ENCODE measurements at places on chromosomes 7 and 10. TPM values are rescaled to one million over a fixed set of nuclear protein-coding genes. Genes with fewer than 3 reads are reported as not detected.

GRCh38 chr7:26618898-26619297, 245.5 kb downstream of the SKAP2 start:
- DNase-seq, result no peak

DNA sequence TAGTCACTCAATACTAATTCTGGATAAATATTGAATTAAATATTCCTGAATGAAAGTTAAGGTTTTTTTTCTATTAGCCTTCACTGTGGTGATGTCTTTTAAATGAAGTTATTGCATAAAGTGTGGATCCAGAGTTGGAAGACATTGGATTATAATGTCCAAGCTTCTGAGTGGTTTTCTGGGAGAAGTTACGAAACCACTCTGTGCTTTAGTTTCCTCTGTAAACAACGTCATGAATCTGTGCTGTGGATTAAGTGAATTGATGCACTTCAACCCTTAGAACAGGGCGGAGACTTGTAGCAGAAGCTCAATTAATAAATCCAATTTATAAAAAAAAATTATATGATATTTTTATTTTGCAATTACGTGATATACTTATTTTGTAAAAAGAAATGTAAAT, 271.7 kb downstream of the BICC1 start:
- DNase-seq, result peak; percentile 40

DNA sequence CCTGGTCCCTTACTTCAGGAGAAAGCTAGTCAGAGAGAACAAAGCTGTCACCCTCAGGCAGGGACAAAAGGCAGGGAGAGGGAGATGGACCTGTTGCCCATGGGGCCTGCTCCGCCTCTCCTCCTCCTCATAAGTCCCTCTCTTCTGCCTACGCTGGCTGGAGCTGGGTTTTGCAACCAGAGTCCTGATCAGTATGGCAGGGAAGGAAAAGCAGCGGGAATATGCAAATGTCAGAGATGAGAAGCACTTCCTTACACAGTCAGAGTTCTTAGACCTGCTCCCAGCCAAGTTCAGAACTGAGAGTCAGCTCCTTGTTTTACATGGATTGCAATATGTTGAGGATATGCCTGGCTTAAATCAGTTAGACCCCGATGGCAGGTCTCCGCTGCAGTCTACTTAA, 231.1 kb downstream of the ADAM12 start:
- DNase-seq, result no peak

DNA sequence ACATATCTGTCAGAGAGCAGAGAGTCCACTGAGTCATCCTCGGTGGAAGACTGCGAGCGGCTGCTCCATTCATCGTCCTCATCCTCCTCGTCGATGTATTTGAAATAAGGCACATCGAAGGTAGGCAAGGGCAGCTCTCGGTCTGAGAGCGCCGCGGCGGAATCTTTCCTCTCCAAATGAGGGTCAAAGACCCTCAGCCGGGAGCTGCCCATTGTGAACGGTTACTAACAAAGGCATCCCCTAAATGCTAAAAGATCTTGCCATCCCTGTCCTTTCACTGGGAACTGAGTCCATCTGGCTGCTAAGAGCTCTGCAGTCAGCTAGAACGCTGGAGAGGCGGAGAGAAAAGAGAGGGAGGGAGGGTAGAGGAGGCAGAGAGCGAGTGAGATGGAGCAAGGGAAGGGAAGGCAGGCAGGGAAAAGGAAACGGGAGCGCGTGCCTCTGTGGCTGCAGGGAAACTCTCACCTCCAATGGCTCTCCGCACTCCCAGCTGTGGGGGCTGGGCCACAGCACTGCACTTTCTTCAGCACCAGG, 163.4 kb downstream of the RAPGEF5 start:
- DNase-seq, result no peak

DNA sequence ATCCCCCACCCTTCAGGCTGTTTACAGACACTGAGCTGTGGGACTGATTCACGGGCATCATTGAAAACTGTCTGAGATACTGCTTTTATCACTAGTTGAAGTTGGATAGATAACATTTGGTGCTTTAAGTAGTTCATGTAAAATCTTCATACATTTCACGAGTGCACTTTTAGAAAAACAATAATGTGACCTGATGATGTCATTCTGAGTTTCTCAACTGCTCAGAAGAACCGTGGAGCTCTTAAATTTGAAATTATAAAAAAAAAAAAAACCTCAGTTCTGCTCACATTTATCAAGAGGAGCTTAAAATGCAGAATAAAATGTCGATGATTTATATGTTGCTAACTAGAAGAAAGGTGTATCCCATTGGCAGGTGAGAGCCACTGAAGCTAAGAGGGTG, 81.5 kb downstream of the GALNT11 start:
- DNase-seq, result no peak

DNA sequence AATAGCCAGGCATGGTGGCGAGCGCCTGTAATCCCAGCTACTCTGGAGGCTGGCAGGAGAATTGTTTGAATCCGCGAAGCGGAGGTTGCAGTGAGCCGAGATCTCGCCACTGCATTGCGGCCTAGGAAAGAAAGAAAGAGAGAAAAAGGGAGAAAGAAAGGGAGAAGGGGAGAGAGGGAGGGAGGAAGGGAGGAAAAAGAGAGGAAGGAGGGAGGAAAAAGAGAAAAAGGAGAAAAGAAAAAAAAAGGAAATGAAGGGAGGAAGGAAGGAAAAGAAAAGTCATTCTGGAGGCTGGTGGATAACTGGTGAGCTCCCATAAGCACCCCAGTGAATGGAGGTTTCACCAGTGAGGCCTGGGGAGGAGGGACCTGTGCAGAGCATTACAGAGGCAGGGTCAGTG, 7.6 kb upstream of the OGDHL start:
- DNase-seq, result no peak

DNA sequence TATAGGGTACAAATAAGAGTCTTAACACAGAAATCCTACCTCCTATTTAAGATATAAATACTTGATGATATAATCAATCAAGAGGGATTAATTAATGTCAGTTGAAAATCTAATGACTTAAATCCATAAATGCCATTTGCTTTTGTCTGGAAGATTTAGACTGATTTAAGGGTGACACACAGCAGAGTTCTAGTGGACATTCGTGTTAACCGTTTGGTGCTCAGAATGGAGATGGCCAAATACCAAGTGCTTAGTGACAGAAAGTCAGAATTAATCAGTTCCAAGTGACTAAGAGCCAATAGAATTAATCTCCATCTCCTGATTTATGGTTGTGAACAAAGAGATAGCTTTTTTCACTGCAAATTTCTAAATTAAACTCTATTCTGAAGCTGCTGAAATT, 36.2 kb downstream of the NAMPT start:
- no peak for DNase-seq

DNA sequence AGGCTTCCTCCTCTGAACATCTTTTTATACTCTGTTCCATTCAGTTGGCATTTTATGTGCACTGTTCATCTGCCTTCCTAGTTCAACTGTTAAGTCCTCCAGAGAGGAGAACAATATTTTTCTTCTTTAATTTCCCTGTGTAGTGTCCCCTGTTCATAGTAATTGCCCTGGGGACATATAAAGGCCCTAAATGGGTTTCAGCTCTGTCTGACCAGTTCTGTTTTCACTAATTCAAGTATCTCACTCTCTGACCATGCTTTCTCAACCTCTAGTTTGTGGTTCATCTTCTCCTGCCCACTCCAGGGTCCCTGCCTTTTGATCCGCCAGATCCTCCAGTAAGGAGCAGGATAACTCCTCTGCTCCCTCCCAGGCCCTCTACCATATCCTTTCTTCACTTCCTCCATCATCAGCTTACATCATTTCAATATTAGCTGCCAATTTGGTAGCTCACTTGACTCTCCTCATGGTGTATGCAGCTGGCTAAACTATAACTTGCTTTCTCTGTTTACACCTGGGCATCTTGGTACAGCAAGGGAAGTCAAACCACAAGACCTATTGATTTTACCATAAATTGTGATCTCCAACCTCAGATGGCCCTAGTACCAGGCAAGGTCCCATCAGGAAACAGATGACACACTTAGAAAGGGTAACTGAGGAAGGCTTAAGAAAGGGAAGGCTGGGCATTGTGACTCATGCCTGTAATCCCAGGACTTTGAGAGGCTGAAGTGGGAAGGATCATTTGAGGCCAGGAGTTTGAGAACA, 17.7 kb upstream of the C10orf67 start:
- DNase-seq, result no peak

DNA sequence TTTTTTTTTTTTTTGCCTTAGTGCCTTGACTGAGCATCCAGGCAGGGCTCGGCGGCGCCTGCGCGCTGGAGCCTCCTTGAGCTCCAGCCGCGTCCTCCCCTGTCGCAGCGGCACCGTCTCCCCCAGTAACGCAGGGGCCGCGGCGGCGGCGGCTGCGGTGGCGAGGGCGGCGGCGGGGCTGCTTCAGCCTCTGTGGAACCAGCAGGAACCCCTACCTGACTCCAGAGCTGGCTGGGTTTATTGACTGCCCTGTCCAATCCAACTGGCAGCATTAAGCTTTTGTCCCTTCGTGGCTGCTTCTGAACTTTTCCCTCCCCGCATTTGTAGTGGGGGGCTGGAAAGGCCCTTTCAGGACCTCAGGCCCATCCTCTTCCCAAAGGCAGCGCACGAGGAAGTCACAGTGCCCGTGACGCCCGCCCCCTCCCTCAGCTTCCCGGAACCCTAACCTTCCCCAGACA, at the start of gene GPR85:
GPR85 (minus strand) TSS at position 397 of the 458 bp plus-strand sequence. CDS start 2,106 bp downstream, outside the sequence.
- no peak for DNase-seq

GRCh38 chr10:3339531-3339950, 167.0 kb upstream of the PITRM1 start:
- DNase-seq, result peak; percentile 10

DNA sequence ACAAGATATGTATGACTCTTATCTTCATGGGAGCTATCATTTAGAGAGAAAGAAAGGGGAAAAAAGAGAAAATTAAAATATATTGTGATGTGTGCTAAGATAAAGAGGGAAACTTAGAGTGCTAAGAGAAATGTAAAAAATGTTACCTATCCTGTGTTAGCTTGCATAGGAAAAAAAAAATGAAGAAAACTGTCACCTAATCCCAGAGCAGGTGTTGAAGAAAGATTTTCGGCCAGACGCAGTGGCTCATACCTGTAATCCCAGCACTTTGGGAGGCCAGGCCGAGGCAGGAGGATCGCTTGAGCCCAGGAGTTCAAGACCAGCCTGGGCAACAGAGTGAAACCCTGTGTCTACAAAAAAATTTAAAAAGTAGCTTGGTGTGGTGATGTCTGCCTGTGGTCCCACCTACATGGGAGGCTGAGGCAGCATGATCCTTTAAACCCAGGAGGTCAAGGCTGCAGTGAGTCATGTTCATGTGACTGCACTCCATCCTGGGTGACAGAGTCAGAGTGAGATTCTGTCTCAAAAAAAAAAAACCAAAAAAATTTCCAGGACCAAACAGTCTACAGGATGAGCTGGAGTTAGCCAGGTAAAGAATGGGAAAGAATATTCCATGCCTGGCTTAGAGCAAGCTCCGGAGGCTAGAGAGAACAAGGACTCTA, 2.4 kb upstream of the MKLN1 start:
- no peak for DNase-seq

- DNase-seq, result no peak
Observed at GRCh38 chr10:86547296-86547695, 25.7 kb upstream of the WAPL start.

- no peak for DNase-seq
Observed at GRCh38 chr7:5431560-5432015, 8.0 kb upstream of the TNRC18 start.

DNA sequence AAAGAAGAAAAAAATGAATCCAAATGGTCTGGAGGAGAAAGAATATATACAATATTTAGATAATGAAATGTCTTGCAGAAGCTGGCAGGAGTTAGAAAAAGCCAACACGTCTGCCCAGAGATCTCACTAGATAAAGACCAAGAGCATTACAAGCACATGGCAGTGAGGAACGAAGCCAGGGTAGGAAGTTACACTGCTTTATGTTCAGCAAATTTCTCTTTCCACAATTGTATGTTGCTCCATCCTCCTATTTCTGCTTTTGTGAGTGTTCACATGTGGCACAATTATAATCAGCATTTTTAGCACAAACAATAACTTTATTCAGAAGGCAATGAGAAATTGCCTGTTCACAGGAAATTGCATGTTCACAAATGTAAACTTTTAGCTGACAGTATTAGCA, 53.7 kb downstream of the LRRC17 start:
- DNase-seq, result no peak

DNA sequence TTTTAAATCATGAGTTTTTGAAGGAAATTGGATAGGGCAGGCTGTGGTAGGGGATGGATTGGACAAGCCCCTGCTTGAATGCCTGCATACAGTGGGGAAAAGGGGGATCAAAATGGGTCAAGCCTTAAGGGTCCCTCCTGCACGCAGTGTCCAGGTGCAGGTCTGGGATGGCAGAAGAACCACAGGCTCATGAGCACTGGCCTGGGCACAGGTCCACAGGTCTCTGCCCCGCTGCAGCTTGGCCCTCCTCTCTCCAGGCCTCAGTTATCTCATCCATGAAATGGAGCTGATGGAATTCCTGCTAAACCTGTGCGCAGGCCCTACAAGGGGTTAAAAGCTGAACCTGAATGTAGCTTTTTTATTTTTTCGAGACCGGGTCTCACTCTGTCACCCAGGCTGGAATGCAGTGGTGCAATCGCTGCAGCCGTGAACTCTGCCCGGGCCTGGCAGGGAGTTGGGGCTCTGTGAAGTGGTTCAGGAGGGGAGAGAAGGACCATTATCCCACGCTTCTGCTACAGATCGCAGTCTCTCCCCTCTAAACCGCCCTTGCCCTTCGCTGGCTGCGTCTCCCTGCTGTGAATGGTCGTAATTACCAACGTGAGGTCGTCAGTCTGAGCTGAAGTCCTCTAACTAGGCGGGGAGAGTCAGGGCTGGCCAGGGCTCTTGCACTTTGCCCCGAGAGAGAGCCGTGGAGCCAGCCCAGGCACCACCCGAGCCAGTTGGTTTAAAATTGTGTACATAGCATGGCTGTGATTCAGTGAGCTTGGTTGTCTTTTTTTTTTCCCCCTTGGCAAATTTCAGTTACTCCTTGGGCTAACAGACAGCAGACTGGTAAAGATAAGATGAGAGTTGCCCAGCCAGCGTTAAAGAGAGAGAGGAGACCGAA, 77.5 kb upstream of the GTF2I start:
- peak; percentile 42 for DNase-seq

- DNase-seq, result peak; percentile 90
Observed at GRCh38 chr7:27179503-27180430, 5.3 kb downstream of the HOXA11 start.

GRCh38 chr7:140004672-140005071, 58.1 kb downstream of the PARP12 start:
- DNase-seq, result no peak

The FAM237B gene
- total RNA-seq, result not detected

The LYZL1 gene
- not detected for total RNA-seq

The EBF3 gene
- not detected for total RNA-seq

The PAPOLB gene
- 0.40 TPM for total RNA-seq

The SCRN1 gene
- 33.9 TPM for total RNA-seq

The ANXA8 gene
- 0.69 TPM for total RNA-seq

The EN2 gene
- total RNA-seq, result 2.3 TPM

The CALML5 gene
- total RNA-seq, result not detected

The DLG5 gene
- total RNA-seq, result 158 TPM

The SMARCD3 gene
- 8.6 TPM for total RNA-seq

Data from PC-3 (cell line).